CD4-positive, CD25-positive, alpha-beta regulatory T cell (primary cell): ENCODE measurements at places on chromosomes 6 and 20. TPM values are rescaled to one million over a fixed set of nuclear protein-coding genes. Genes with fewer than 3 reads are reported as not detected.

DNA sequence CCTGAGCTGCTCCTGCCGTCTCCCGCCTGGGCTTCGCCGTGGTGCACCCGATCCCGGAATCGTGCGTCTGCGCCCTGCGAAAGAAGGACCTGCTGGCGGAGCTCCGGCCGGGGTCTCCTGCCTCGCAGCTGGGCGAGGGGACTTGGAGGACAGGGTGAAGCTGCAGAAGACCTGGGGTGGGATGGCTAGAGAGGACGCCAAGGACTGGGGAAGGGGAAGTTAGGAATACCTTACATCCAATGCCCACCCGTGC is 150.2 kb downstream of the PRL start:
- H3K4me1 ChIP-seq: no peaks in the 10 kb centered on the region
- no peak overlapping the region for H3K4me3 ChIP-seq
- H3K27ac ChIP-seq: no peak overlapping the region
- no peak for DNase-seq
- no peaks in the 10 kb centered on the region for H3K36me3 ChIP-seq
- H3K27me3 ChIP-seq: peaks cover 4% of the 10 kb centered on the region

GRCh38 chr6:17227403-17227802 is 53.8 kb upstream of the RBM24 start:
- H3K36me3 ChIP-seq: no peaks in the 10 kb centered on the region
- H3K4me3 ChIP-seq: no peak overlapping the region
- H3K4me1 ChIP-seq: no peaks in the 10 kb centered on the region
- DNase-seq: no peak
- H3K27ac ChIP-seq: no peak overlapping the region

GRCh38 chr20:41141153-41141815 is 3.9 kb downstream of the PLCG1 start:
- DNase-seq: peak; percentile 60
- H3K4me3 ChIP-seq: peak overlapping the region; percentile 89
- peak overlapping the region; percentile 87 for H3K27ac ChIP-seq
- H3K27me3 ChIP-seq: no peaks in the 10 kb centered on the region

GRCh38 chr6:106074146-106074545 is 12.0 kb upstream of the PRDM1 start:
- no peaks in the 10 kb centered on the region for H3K4me1 ChIP-seq
- H3K36me3 ChIP-seq: no peaks in the 10 kb centered on the region
- H3K27me3 ChIP-seq: no peaks in the 10 kb centered on the region
- DNase-seq: no peak
- H3K27ac ChIP-seq: no peak overlapping the region

- H3K4me1 ChIP-seq: no peaks in the 10 kb centered on the region
- no peaks in the 10 kb centered on the region for H3K36me3 ChIP-seq
- no peak for DNase-seq
- H3K4me3 ChIP-seq: no peak overlapping the region
- no peaks in the 10 kb centered on the region for H3K27me3 ChIP-seq
Measured at GRCh38 chr6:19866173-19866984, 29.2 kb downstream of the ID4 start.

GRCh38 chr6:105051941-105052471 is 95.1 kb downstream of the LIN28B start:
- no peaks in the 10 kb centered on the region for H3K36me3 ChIP-seq
- no peak for DNase-seq
- H3K4me1 ChIP-seq: no peaks in the 10 kb centered on the region
- H3K27ac ChIP-seq: no peak overlapping the region
- H3K27me3 ChIP-seq: no peaks in the 10 kb centered on the region

DNA sequence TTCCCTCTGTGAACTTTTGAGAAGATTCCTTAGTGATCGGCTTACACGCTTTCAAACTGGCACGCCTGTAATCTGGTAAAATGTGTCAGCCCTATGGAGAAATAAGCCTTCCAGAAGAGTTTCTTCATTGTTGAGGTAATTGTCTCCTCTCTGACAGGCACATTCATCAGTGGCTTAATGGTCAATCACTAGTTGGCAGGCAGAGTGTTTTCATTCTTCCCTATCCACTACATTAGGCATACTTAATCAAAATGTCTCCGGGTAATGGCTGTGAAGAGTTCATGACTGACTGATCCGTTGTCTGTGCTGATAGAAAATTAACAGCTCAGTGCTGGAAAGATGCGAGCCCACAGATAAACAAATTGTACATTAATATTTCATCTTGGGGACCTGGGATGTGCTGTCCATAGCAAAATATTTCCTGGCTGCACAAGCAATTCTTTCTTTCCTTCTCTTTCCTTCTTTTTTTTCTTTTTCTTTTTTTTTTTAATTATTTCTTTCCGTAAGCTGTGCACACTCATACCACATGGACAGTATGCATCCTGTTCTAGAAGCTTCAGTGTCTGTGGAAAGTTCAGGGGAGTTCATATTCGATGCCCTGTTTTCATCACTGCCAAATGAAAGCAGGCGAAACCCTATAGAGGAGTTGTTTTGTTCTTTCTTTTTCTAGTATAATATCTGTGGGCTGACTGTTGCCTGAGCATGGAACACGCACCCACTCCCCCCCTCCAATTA is 31.4 kb downstream of the TSHZ2 start:
- DNase-seq: no peak
- no peak overlapping the region for H3K4me3 ChIP-seq
- no peak overlapping the region for H3K27ac ChIP-seq
- H3K36me3 ChIP-seq: no peaks in the 10 kb centered on the region

GRCh38 chr6:142444376-142444775 is 142.6 kb downstream of the ADGRG6 start:
- no peaks in the 10 kb centered on the region for H3K36me3 ChIP-seq
- H3K27me3 ChIP-seq: peaks cover 4% of the 10 kb centered on the region
- H3K27ac ChIP-seq: no peak overlapping the region
- H3K4me3 ChIP-seq: no peak overlapping the region

Gene GRIK2
- total RNA-seq: not detected

Gene VSX1
- not detected for total RNA-seq

Gene PPDPF
- total RNA-seq: 155 TPM

Gene PTCRA
- 1.1 TPM for total RNA-seq

Gene SASH1
- not detected for total RNA-seq
